ENCODE measurements at places on chromosomes 5 and 9.
A peak's percentile ranks its signal among the peaks of the same experiment; 100 is the strongest.

DNA sequence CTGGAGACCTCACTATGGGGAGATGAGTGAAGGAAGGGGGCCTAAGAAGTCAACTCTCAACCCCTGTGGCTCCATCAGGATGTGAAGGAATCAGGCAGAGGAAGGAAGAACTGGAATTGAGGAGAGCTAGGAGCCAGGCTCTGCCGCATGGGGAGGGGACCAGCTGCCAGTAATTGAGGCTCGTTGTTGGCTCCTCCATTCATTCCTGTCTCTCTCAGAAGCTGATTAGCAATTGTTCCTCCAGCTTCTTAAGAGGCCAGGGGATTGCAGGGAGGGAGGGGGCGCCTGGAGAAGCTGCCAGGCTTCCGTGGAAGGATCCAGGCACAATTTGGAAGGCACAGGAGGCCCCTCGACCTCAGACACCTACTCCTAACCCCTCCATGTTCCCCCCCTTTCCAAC is 20.5 kb upstream of the TTLL11 start:
- no peak for DNase-seq

GRCh38 chr5:84779186-84779585 is 394.5 kb upstream of the EDIL3 start:
- peak; percentile 14 for DNase-seq

DNA sequence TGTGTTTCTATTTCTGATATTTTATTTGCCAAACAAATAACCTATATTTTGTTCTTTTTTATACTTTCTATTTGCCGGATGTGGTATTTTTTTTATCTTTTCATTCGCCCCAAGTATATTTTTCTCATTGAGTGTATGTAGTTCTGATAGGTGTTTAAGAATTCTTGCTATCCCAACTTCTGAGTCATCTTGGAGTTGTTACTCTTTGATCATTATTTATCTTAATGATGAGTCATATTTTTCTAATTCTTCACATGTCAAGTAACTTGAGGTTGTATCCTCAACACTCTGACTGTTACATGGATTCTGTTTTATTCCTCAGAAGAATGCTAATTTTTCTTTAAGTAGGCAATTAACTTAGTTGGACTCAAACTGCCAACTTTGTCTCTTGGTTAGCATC is 498.1 kb downstream of the TLE1 start:
- DNase-seq = no peak

DNA sequence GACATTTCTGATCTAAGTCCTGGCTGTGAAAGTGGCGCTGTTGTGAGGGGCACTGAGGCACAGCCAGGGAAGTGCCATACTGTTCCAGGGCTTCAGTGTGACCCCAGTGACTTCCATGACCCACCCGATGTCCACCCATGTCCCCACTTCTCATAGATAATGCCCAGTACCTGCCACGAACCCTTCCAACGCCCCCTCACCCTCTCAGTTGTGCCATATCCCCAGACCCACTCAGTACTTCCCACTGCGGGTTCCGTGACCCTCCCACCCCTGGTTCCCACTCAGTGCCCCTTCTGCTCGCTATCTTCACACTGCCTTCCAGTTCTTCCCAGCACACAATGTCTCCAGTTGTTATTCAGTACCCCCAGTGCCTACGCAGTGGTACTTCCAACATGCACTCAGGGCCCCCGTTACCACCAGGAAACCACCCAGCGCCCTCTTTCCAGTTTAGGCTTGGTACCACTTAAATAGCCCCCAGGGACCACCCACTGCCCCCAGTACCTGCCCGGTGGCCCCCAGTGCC is 30.7 kb upstream of the PSD2 start:
- DNase-seq = no peak

DNA sequence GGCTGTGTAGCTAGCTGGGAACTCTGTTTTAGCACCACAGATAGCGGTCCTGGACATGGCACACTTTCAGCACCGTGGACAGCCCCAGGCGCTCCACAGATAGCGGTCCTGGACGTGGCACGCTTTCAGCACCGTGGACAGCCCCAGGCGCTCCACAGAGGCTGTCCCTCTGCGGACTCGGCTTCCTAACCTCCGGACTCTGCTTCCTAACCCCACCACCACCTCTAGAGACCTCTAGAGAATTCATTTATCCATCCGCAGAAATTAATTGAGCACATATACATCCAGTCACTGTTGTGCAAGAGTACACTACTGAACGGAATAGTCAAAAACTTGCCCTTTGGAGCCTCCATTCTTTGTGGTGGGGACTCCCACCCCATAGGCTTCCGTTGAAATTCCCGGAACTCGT is 27.4 kb downstream of the UNC5A start:
- peak; percentile 87 for DNase-seq

DNA sequence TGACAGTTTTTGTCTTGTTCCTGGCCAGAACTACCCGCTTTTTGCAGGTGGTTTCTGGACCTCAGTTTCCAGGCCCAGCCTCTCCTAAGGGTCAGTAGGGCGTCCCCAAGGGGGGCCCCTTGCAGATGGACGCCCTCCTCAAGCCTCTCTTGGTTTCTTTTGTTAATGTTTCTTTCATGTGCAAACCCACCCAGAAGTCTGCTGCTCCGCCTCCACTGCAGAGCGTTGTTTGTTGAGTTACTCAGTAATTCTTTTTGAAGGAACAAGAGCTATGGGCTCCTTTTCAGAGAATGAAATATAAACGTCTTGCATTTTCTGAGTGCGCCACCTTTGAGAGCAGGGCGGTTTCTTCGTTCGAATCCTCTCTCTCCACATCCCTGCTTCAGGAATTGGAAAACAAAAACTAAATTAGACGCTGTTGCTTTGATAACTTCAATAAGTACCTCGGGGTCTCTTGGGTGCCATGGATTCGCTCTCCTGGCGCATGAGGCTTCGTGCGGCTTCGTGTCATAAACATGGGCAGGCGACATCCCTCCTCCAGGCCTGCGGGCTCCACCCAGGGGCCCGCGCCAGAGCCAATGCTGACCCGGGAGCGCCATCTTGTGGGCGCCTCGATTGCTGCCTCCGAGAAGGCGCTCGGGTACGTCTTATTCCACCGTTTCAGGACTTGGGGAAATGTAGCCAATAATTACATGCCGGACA is 38.3 kb upstream of the CKMT2 start:
- DNase-seq = peak; percentile 82

- no peak for DNase-seq
These were observed 78.0 kb downstream of the SH3GL2 start for GRCh38 chr9:17656889-17657288.

DNA sequence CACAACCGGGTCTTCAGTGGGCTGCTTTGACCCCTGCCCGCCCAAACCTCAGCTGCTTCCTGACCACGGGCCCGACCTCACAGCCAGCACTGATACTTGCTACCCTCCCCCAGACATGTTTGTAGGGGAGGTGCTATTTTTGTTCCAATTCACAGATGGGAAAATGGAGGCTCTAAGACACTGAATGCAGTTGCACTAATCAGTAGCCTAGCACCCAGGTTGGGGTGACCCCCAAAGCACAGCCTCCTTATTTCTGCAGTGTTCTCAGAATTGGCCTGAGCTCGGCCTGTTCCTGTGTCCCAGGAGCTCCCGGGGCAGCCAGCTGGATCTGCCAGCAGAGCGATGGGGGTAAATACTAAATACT is 22.6 kb downstream of the LAMC3 start:
- DNase-seq = no peak

DNA sequence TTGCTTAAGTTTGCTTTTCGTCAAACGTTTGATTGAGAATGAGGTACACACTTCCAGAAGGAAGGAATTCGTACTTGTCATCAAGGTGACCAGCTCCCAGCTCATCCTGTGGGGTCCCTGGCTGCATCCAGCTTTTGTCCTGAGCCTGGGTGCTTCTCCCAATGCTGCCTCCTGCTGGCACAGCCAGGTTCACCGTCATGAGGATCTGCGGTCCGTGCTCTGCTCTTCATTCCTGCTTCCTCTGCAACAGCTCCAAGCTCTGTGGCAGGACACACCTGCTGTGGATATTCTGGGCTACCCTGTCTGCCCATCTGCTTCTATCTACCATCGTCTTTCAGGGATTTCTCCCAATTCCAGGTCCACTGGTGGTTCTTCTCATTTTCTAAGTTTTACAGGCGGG is 13.3 kb upstream of the UBE2QL1 start:
- DNase-seq = no peak

DNA sequence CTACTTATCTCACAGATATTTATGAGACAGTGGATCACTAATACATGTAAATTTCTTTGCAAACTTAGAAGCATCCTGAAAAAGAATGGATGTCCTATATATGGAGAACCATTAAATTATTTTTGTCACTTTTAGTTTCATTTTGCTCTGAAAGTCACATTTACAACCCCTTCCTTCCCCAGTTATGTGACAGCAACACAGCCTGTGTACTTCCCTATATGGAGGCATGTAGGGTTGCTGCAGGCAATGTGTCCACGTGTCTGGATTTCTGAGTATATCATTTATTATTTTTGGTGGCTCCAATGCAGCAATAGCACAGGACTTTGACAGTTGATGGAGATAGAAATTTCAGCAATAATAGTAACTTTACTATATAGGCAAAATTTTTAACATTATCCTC is 156.4 kb downstream of the ST8SIA4 start:
- no peak for DNase-seq
